NB4 (cell line): ENCODE measurements at places on chromosomes 7 and 10.

GRCh38 chr10:10910634-10911033 is 107.0 kb upstream of the CELF2 start:
- DNase-seq: no peak

- no peak for DNase-seq
These were observed 452 bp upstream of the TMEM140 start for GRCh38 chr7:135147341-135147898.

GRCh38 chr10:25842146-25842545 is 91.9 kb upstream of the MYO3A start:
- DNase-seq: no peak

- no peak for DNase-seq
These were observed 1209.8 kb downstream of the REEP3 start for GRCh38 chr10:64731016-64731415.

- no peak for DNase-seq
These were observed 21.4 kb downstream of the KCP start for GRCh38 chr7:128889121-128889520.

DNA sequence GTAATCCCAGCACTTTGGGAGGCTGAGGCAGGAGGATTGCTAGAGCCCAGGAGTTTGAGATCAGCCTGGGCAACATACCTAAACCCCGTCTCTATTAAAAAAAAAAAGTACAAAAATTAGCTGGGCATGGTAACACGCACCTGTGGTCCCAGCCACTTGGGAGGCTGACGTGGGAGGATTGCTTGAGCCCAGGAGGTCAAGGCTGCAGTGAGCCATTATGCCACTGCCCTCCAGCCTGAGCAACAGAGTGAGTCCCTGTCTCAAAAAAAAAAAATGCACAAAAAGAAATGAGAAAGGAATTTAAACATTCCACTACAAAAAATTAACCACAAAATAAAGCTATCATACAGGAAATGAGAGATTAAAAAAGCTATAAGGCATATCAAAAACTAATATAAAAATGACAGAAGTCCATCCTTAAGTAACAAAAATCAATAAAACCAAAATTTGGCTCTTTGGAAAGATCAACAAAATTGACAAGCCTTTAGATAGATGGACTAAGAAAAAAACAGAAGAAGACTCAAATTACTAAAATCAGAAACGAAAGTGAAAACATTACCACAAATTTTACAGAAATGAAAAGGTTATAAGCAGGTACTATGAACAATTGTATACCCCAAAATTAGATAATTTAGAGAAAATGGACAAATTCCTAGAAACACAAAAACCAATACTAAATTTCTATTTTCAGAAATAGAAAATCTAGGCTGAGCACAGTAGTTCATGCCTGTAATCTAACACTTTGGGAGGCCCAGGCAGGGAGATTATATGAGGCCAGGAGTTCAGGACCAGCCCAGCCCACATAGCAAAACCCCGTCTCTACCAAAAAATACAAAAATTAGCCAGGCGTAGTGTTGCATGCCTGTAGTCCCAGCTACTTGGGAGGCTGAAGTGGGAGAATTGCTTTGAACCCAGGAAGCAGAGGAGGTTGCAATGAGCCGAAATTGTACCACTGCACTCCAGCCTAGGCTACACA is 42.4 kb upstream of the NANOS1 start:
- DNase-seq: no peak

GRCh38 chr7:113004726-113005454 is 81.7 kb downstream of the GPR85 start:
- DNase-seq: no peak
